ENCODE measurements at places on chromosomes 4 and X. TPM values are rescaled to one million over a fixed set of nuclear protein-coding genes. Genes with fewer than 3 reads are reported as not detected.

DNA sequence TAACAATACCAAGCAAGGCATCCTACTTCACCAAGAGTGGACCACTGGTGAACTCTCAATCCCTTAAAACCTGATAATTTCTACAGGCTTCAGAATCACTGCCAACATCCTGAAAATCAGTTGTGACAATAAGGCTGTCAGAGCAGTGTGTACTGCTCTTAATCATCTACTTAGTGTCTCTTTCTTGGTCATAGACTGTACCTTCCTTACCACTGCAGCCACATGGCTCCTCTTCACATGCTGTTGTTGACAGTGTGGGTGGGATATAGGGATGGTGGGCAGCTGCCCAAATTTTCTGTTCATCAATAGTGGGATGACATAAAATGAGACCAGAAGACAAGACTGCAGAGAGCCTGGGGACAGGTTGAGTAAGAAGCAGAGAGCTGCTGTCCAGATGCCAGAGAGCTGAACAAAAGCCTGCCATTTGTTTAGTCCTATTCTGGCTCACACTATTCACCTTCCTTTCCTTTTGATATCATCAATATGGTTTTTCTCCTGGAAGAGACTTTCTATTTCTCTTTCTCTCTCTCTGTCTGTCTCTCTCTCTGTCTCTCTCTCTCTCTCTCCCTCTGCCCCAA is 178.9 kb downstream of the MGST2 start:
- DNase-seq, result no peak

CNGA1 gene
- polyA plus RNA-seq, result not detected

DNA sequence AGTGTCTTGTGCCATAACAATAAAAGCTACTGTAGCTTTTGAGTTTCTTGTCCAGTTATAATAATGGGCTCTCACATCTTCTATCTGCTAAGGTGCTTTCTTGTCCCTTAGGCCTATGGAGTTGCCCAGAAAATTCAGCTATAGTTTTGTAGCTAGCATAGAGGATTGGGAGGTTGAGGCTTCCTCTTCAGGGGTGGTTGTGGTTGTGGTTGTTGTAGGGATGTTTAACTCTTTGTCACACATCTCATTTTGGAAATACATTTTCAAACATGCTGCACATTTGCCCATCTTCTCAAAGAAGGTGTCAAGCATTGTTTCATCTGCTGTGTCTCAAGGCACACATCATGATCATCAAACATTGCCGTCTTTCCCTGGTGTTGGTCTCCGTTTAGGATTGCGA is 65.0 kb downstream of the ATXN3L start:
- DNase-seq, result no peak

- DNase-seq, result no peak
Measured at GRCh38 chrX:40773188-40773587, 37.8 kb upstream of the MED14 start.

PCSK1N gene
- polyA plus RNA-seq, result not detected

GRCh38 chr4:116925900-116926457 is 159.4 kb downstream of the TRAM1L1 start:
- DNase-seq, result no peak

Data from endothelial cell of umbilical vein (primary cell).